HTR-8/SVneo (cell line): ENCODE measurements at places on chromosomes 2 and 18.

DNA sequence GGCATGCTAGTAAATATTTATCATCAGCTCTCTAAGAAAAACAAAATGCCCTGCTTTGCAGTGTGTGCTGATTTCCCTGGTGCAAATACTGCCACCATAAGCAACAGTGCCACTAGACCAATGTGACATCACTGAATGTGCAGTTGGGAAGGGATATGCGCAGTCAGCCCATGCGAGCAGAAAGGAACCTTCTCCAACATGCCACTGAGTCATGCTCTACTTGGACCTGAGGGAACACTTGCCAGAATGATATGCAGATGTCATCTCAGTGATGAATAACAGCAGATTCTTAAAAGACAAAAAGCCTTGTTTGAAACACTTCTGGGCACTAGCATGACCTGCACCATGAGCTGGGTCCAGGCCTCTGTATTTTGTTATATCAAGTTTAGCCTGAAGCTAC lies 55.3 kb upstream of the REL start:
- DNase-seq: no peak

DNA sequence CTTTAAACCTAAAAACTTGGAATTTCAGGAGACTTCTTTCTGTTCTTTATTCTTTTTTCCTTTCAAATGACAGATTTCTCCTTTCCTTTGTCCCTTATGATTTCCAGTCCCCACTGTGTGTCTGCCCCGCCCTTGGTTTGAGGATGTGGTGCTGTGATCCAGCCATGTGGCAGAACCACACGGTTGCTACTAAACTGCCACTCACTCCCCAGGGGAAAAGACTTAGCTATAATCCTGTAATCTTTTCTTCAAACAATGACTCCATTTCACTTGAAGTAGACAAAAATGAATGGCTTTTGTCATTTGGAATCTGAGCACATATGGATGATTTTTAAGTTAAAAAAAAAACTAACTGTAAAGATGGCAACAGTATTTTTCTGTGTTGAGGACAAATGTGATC lies 76.2 kb upstream of the STAM2 start:
- DNase-seq: no peak

DNA sequence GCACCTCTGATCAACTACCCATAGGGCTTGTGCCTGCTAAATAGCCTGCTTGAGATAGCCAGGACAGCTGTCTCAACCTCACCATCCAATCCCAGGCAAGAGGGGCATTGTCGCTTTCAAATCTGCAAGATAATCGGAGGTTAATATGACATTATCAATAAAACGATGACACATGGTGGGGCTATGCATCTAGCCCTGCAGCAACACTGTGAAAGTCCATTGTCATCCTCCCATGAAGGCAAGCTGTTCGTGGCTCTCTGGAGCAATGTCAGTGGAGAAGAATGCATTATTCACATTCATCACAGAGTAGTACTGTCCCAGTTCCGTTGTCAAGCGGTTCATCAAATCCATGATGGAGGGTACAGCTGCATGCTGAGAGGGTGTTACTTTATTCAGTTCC lies 18.9 kb upstream of the KLHL23 start:
- DNase-seq: no peak

DNA sequence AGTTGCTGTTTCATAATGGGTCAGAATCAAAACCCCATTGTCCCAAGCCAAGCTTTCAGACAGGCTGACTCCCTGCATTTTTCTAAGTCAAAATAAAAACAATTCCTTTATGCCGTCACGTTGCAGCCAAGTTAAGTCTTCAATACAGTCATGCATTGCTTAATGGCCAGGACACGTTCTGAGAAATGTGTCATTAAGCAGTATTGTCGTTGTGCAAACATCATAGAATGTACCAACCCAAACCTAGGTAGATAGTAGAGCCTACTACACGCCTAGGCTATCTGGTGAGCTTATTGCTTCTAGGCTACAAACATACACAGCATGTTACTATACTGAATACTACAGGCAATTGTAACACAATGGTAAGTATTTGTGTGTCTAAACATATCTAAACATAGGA lies 160.4 kb upstream of the FOSL2 start:
- DNase-seq: no peak

GRCh38 chr2:240972636-240973521 lies 25.5 kb upstream of the SNED1 start:
- DNase-seq: no peak

DNA sequence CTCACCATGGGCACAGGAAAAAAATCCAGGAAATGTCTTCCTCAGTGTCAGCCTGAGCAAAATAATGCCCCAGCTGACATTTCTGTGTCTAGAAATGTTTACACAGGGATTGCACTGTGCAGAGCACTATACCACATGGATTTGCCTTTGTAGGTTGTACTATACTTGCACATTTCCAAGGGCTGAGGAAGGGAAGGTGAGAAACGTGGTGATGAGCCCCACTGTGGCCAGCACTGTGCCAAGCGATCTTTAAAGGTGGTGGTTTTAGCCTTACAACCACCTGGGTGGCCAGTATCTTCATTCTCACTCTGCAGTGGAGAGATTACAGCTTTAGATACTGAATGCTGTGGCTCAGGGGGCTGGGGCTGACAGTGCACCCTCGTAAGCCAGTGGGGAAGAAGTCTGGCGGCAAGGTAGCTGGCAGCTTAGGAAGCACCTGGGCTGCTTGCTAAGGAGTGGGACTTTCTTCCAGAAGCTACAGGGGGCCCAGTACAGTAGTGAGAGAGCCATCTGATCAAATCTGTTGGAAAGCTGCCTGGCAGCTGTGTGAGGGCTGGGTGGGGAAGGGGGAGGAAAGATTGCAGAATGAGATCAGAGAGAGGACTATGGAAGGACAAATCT lies 81.4 kb upstream of the MSH2 start:
- DNase-seq: no peak

GRCh38 chr2:132667706-132668105 lies 2.3 kb downstream of the LYPD1 start:
- no peak for DNase-seq

DNA sequence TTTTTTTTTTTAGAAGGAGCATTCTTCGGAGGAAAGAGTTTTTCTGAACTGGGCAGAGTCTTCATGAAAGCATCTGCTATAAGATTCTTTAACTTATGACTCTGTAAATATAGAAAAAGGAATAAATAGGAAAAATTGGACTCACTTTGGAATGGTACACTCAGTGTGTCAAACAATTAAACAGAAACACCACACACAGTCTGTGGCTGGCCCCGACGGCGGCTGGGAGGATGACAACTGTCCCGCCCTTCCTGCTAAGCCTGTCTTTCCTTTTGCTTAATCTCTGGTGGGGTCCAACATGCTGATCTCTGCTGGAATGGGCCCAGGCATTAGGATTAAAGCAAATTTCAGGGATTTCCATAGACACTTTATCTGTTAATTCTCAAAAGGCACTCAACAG lies 12.5 kb upstream of the RAB31 start:
- no peak for DNase-seq

GRCh38 chr2:148042219-148042618 lies 21.3 kb downstream of the MBD5 start:
- no peak for DNase-seq

GRCh38 chr18:9989481-9989880 lies 75.7 kb downstream of the VAPA start:
- no peak for DNase-seq

- DNase-seq: no peak
Observed at GRCh38 chr2:17084877-17085276, 419.2 kb upstream of the CYRIA start.

- DNase-seq: peak; percentile 81
Observed at GRCh38 chr2:19911808-19912509, 10.2 kb upstream of the TTC32 start.

- DNase-seq: no peak
Observed at GRCh38 chr2:86520153-86520552, 43.1 kb downstream of the CHMP3 start.

- no peak for DNase-seq
Observed at GRCh38 chr2:221203125-221203524, 369.0 kb downstream of the EPHA4 start.

- DNase-seq: no peak
Observed at GRCh38 chr18:41265047-41265446, 690.0 kb upstream of the PIK3C3 start.

DNA sequence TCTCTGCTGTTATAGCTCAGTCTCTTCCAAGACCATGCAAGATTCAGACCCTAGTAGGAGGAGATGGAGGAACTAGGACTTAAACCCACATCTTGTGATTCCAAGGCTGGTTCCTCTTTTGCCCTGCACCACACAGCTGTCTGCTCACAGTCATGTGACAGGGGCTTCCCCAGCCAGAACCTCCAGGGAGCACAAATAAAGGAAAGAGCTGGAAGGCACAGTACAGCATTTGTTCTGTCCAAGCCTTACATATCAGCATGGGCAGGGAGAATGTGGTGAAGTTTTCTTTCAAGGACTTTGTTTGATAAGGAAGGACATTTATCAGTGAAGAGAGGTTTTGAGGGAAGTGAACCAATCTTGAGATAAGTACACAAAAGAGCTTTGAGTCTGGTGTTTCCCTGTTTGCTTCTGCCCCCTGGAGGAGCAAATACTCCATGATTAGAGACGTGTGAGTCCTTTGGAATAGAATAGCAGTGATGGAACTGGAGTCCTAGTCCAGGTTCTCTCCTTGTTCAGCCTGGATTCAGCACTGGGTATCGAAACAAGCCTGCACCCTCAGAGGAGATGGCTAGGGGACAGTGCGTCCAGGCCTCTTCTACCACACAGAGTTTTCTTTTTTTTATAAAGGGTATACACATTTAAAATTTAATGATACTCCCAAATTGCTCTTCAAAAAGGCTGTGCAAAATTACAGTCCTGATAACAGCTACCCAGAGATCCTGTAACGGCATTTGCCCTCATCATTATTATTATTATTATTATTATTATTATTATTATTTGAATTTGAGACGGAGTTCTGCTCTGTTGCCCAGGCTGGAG lies 24.6 kb upstream of the CASP10 start:
- DNase-seq: peak; percentile 77

GRCh38 chr2:119801040-119801439 lies 41.3 kb downstream of the PTPN4 start:
- no peak for DNase-seq

GRCh38 chr18:59769129-59769865 lies 72.1 kb upstream of the CCBE1 start:
- DNase-seq: no peak

- no peak for DNase-seq
Observed at GRCh38 chr2:10757814-10758286, 36.4 kb downstream of the ATP6V1C2 start.

DNA sequence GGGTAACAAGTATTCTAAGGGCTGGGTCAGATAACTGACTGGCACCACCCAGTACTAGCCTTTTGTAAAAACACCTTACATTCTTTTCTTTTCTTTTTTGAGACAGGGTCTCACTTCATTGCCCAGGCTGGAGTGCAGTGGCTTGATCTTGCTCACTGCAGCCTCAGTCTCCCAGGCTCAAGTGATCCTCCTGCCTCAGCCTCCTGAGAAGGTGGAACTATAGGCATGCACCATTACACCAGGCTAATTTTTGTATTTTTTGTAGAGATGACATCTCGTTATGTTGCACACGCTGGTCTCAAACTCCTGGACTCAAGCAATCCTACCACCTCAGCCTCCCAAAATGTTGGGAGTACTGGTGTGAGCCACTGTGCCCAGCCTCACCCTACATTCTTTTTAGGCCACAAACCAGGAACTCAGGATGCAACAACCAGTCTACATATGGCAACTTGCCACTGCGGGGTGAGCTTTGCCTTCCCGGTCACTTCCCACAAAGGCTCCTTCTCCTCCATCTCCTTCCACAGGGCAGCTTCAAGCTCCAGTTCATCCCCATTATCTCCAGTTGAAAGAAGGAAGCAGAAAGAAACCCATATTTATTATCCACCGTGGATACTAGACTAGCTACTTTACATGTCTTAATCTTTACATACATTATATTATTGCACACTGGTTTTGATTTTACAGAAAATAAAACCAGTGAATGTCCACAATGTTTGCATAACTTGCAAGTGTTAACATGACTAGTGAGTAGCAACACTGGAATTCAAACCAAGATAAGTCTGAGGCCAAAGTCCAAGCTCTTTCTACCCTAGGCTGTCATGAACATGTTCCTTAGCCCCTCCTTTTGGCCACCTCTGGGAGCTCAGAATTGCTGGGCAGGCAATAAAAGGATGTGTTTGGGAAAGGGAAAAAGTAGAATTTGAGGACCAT lies 23.7 kb upstream of the AP1S3 start:
- peak; percentile 60 for DNase-seq

- no peak for DNase-seq
Observed at GRCh38 chr2:170503971-170504809, 210.9 kb upstream of the SP5 start.

- DNase-seq: no peak
Observed at GRCh38 chr2:120446236-120447126, 100.5 kb downstream of the INHBB start.

DNA sequence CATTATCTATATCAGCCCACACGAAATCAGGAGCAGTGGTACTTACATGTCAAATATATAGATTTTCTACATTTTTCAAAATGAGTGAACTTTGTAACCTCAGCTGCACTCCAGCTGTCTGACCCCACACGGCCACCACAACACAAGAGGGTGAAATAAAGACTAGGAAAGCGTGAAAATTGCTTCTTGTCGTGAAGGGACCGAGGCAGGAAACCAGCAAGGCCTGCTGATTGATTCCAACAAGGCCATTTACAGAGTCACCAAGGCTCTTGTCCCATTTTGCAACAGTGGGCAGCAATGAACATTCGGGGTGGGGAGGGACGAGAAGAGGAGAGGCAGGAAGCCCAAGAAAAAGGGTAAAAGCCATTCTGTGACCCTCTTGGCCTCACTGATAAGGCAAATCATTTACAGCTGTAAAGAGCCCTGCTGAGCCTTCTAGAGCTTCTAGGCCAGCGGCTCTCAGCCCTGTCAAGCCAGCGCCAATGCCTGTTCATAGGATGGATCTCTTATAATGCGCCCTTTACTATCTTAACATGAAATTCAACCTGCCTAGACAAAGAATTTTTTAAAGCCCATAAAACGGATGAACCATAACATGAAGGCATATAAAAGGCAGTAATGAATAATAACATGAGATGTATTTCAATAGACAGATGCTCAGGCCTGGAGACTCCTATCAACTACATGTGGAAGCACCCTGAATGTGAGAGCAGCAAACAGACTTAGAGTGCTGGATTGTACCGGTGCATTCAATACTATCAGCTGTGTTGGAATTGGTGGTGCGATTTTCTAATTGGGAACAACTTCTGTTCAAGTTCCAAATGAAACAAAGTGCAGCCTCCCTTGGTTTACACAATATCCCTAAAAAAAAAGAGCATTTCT lies 269.0 kb downstream of the CDCA7 start:
- no peak for DNase-seq

- no peak for DNase-seq
Observed at GRCh38 chr2:70515938-70516337, 37.7 kb downstream of the TGFA start.

- DNase-seq: no peak
Observed at GRCh38 chr18:3649633-3650426, 199.9 kb downstream of the TGIF1 start.

GRCh38 chr2:196380098-196380497 lies 208.7 kb upstream of the STK17B start:
- DNase-seq: no peak

- DNase-seq: no peak
Observed at GRCh38 chr18:46275370-46275769, 171.2 kb downstream of the HAUS1 start.
